ENCODE measurements at places on chromosomes 7 and 10. TPM values are rescaled to one million over a fixed set of nuclear protein-coding genes. Genes with fewer than 3 reads are reported as not detected.

The CUBN gene
- 9.4 TPM for total RNA-seq

The ACBD7 gene
- 1.8 TPM for total RNA-seq

The CHAT gene
- total RNA-seq: 0.27 TPM

The EN2 gene
- total RNA-seq: not detected

The MAD1L1 gene
- 31.6 TPM for total RNA-seq

The KIF11 gene
- 7.9 TPM for total RNA-seq

The TSPAN13 gene
- 173 TPM for total RNA-seq

The LIPJ gene
- not detected for total RNA-seq

The ECHDC3 gene
- total RNA-seq: 14.8 TPM

The HMX3 gene
- not detected for total RNA-seq

The MYO3A gene
- total RNA-seq: 12.8 TPM

The KCND2 gene
- 2.6 TPM for total RNA-seq

The FZD8 gene
- 7.7 TPM for total RNA-seq

The NEUROD6 gene
- total RNA-seq: not detected

The AS3MT gene
- 9.1 TPM for total RNA-seq

The YWHAG gene
- 106 TPM for total RNA-seq

The TACR2 gene
- total RNA-seq: 0.07 TPM

The COBL gene
- total RNA-seq: 17.9 TPM

The AQP1 gene
- 124 TPM for total RNA-seq

The CPN1 gene
- 2.8 TPM for total RNA-seq

The LIPF gene
- total RNA-seq: 1.1 TPM

The TAS2R4 gene
- 2.6 TPM for total RNA-seq

The ANKRD30A gene
- not detected for total RNA-seq

The C10orf67 gene
- total RNA-seq: not detected

The TFPI2 gene
- 41.5 TPM for total RNA-seq

The NKX2-3 gene
- 0.24 TPM for total RNA-seq

The SLC4A2 gene
- total RNA-seq: 188 TPM

The GIMAP5 gene
- total RNA-seq: 1.2 TPM

The OPN4 gene
- total RNA-seq: not detected

The FAM237B gene
- not detected for total RNA-seq

The GRID2IP gene
- 0.44 TPM for total RNA-seq

The SHH gene
- total RNA-seq: 21.2 TPM

The SP8 gene
- total RNA-seq: 1.0 TPM

The VTI1A gene
- 31.1 TPM for total RNA-seq

The KNDC1 gene
- 13.4 TPM for total RNA-seq

The C10orf62 gene
- 0.23 TPM for total RNA-seq

The BTBD16 gene
- 0.47 TPM for total RNA-seq

The INMT gene
- 18.1 TPM for total RNA-seq

The SLC26A5 gene
- total RNA-seq: 0.08 TPM

The PRSS1 gene
- 71.2 TPM for total RNA-seq

The NKX1-2 gene
- total RNA-seq: 2.0 TPM

All from hepatocyte (in vitro differentiated cells).